ENCODE measurements at places on chromosomes 5 and 9.

- no peak for DNase-seq
Observed at GRCh38 chr5:64773533-64773932, 4.8 kb downstream of the CWC27 start.

DNA sequence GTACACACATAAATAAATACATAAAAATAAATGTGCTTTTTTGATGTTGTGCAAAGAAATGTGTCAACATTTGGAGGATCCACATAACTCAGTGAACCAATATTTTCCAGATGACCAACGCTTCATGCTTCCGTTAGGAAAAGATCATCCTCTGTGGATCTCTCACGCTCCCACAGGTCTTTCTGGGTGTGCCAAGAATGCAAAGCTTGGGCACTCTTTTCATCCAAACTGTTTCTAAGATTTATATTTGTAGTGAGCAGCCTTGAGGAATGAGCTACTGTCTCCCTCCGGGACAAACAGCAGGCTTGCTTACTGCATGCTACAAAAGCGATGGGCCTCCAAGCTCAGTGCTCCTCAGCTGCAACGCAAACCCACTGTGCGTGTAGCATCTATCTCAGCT is 46.2 kb upstream of the RUFY1 start:
- DNase-seq: no peak

- peak; percentile 57 for DNase-seq
Observed at GRCh38 chr5:116574367-116575325, at the start of gene SEMA6A. Gene SEMA6A, minus strand, starts transcription at chr5:116574823. Its CDS starts 69,879 bp downstream, at chr5:116504944.

DNA sequence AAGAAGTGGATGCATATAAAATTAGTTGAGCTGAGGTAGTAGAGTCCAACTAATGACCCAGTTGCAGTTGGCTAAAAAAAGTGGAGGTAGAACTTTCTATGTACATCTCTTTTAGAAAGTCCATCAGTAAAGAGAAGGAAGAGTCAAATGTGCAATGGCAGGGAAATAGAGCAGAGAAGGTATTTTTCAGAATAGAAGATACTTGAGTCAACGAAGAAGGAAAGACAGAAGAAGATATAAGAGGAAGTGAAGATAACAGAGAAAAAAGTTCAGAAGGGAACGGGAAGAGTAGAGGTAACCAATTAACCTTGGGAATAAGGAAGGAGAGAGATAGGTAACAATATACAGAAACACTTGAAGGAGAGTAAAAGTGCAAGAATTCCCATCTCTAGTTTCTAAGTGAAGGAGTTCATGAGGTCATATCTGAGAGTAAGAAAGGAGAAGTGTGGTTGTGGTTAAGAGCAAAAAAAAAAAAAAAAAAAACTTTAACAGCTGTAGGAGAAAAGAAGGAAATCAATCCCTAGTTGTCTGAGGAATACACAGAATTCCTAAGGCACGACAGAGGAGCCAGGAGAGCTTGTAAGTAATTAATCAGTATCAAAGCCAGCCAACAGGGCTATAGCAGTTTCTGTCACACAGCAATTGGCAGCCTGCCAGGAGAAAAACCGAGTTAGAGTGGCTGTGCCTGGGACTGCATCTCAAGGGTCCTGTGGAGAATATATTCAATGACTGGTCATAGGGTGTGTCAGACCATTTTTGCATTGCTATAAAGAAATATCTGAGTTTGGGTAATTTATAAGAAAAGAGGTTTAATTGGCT is 61.0 kb downstream of the ARL15 start:
- DNase-seq: no peak

- no peak for DNase-seq
Observed at GRCh38 chr9:125995006-125995405, 247.8 kb downstream of the PBX3 start.

DNA sequence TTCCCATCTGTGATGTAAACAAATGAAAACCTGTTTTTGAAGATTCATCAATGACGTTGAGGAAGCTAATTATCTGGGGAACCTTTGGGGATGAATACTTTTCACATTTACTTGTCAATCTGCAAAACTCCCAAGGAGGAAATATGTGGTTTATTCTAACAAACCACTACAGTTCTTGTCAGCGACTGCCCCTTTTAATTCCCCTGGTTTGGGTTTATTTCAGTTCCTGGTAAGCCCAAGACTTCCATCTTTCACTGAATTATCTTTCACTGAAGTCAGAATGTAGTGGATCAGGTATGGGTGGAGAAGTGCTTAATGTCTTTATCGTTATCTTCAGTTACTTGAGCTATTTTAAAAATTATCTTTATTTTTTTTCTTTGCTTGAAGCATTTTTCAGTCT is 40.2 kb downstream of the TLR4 start:
- DNase-seq: no peak

DNA sequence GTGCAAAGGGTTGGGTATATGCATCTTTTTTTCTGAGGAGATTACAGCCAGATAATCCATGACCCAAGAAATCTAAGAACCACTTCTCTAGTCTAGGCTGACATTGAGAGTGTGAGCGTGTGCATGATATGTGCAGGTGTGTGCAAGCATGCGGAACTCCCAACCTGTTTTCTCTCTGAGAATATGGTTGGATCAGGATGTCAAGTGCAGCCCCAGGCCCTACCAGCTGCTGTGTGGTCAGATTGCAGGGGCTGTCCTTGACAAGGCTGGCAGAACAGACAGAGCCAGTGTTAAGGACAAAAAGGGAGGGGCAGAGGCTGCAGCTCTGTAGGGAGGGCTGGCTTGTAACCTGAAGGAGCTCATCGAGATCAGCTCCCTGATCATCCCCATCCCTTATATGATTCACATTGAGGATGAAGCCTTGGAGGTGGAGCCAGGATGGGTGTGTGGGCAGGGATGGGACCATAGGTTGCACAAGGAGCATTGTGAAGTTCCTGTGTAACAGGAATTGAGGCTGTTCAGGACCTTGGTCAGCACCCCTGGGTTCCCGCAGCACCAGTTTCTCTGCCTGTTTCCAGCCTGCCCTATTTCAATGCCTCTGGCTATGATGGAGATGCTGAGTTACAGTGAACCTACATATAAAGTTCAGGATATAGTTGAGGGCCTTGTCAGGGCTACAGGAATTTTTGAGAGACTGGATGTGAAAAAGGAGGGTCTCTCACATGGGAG is 52.6 kb upstream of the ARAP3 start:
- no peak for DNase-seq

DNA sequence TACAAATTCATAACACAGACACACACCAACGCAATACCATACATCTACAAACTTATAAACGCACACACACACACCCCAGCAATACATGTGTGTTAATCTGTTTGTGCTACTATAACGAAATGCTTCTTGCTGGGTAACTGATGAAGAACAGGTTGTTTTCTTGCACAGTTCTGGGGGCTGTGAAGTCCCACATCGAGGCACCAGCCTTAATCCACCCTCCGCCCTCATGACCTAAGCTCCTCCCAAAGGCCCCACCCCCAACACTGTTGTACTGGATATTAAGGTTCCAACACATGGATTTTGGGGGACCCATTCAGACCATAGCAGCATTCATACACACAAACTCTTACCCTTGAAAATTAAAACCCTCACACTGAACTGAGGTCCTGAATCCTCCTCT is 38.8 kb upstream of the LPCAT1 start:
- DNase-seq: no peak

GRCh38 chr9:84001621-84002020 is 21.0 kb downstream of the RMI1 start:
- no peak for DNase-seq

- no peak for DNase-seq
Observed at GRCh38 chr5:11266331-11266730, 505.3 kb upstream of the DAP start.

DNA sequence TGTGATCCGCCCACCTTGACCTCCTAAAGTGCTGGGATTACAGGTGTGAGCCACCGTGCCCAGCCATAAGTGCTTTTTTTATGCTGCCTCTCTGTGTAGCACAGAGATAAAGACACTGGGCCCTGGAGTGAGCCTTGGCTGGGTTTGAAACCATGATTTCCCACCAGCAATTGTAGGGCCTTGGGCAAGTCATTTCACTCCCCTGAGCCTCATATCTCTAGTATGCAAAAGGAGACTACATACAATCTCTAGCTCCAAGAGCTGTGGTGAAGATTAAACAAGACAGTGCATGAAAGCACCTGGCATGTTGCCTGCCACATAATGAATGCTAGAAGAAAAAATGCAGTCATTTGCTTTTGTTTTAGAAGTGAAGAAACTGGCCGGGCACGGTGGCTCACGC is 3.9 kb downstream of the FABP6 start:
- no peak for DNase-seq

GRCh38 chr5:33229216-33229615 is 211.5 kb upstream of the TARS1 start:
- no peak for DNase-seq

- DNase-seq: no peak
Observed at GRCh38 chr5:65151614-65152013, 330.1 kb downstream of the ADAMTS6 start.

- no peak for DNase-seq
Observed at GRCh38 chr5:130102960-130103359, 198.7 kb downstream of the CHSY3 start.

- no peak for DNase-seq
Observed at GRCh38 chr5:179153921-179154345, 93.8 kb downstream of the ZNF354C start.

DNA sequence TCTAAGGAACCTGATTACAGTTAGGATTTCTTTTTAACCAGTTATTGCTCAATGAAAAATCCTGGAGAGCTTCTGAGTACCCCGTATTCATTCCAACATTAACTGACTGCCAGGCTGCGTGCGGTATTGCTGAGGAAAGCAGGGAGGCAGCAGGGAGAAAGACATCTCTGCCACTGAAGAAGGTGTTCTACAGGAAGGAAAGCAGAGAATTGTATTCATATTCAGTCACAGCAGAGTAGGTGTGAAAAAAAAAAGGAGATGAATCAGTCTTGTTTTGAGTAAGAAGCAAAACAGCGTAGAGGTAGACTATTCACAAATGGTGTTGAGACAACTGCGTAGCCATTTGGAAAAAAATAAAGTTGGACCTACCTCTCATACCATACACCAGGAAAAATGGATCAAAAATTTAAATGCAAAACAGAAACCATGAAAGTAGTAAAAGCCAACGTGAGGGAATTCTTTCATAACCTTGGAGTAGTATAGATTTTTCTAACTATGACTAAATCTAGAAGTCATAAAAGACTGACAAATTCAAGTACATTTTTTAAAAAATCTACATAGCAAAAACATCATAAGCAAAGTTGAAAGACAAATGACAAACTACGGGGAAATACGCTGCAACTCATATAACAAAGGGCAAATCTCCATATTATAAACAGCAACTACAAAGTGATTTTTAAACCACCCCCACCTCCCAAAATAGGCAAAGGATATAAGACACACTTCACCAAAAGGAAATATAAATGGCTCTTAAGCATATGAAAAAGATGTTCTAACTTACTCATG is 9.9 kb upstream of the NR4A3 start:
- no peak for DNase-seq

DNA sequence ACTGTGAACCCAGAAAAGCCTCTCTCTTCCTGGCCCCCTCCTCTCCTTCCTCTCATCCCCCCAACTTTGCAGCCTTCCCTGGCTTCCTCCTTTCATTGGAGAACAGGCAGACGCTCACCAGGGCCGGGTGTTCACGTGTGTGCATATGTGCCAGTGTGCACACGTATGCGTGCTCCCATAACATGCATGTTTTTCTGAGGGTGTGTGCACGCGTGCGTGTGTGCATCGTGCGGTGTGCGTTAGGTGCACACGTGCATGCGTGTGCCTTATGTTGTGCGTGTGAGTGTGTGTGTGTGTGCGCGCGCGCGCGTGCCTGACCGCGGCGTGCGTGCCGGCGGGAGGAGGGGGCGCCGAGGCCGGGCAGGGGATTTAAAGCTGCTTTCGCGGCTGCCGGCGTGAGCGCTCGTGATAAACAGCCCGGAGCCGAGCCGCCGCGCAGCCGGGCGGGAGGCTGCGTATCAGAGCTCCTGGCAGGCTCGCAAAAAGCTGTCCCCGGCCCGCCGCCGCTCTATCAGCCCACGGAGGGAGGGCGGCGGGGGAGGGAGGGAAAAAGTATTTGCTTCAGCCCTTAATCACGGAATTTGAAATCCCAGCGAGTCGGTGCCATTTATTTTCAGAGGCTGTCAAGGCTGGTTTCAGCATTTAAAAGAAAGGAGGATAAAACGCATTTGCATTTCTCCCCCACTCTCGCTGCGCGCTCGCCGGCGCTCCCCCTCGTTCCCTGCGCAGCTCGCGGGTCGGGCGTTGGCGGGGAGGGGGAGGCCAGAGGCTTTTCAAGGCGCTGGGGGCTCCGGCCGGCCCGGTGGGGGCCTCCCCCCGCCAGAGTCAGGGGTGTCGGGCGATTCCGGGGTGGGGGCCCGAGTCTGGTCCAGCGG is 183.9 kb downstream of the C9orf50 start:
- DNase-seq: no peak

DNA sequence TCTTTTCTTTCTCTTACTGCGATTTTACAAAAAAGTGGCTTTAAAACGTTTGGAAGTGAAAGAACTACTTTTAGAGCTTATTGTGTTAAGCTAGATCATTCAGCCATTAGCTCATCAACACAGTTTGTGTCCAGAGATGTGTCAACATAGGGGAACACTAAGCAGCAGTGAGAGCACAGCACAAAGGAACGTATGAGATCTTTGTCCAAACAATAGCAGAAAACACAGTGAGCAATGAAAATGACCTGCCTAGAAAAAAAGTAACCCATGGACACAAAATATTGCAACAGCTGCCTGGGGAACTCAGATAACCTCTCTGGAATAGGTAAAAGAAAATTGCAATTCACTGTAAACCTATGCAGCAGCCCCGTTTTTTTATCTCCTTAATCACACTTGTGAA is 372.5 kb downstream of the ARHGEF28 start:
- no peak for DNase-seq

- no peak for DNase-seq
Observed at GRCh38 chr9:75447281-75447680, 359.0 kb downstream of the OSTF1 start.

All from NCI-H1092 (cell line).